Stromal cell of bone marrow (primary cell): ENCODE measurements at places on chromosomes 13 and 19.

DNA sequence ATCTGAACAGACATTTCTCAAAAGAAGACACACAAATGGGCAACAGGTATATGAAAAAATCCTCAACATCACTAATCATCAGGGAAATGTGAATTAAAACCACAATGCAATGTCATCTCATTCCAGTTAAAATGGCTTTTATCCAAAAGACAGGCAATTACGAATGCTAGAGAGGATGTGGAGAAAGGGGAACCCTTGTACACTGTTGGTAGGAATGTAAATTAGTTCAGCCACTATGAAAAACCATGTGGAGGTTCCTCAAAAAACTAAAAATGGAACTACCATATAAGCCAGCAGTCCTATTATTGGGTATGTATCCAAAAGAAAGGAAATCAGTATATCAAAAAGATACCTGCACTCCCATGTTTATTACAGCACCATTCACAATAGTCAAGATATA, 24.7 kb upstream of the ZC3H13 start:
- DNase-seq, result no peak

DNA sequence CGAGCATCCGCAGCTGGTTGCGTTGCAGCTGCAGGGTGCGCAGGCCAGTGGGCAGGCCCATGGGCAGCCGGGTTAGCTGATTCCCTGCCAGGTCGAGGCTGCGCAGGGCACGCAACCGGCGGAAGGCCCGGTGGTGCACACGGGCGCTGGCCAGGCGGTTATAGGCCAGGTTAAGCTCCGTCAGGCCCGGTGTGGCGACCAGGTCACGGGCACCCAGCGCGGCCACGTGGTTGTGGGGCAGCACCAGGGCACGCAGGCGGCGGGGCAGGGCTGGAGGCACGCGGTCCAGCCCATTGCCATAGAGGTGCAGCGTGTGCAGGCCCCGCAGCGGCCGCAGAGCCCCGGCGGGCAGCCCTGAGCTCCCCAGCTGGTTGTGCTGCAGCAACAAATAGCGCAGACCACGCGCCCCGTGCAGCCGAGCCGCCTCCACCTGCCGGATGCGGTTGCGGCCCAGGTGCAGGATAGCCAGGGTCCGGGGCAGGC, 5.3 kb downstream of the PODNL1 start:
- no peak for DNase-seq

- no peak for DNase-seq
These were observed 30.6 kb downstream of the GPX4 start for GRCh38 chr19:1134431-1134830.

GRCh38 chr13:114260814-114261213, 20.6 kb upstream of the UPF3A start:
- DNase-seq, result no peak
